ENCODE measurements at places on chromosomes 2 and 18. TPM values are rescaled to one million over a fixed set of nuclear protein-coding genes. Genes with fewer than 3 reads are reported as not detected.

EFR3B gene
- 0.27 TPM for total RNA-seq

FAM124B gene
- not detected for total RNA-seq

CREB1 gene
- total RNA-seq: 34.2 TPM

BBS5 gene
- 7.3 TPM for total RNA-seq

SPATA3 gene
- not detected for total RNA-seq

RFX8 gene
- total RNA-seq: 2.8 TPM

CHRNA1 gene
- total RNA-seq: not detected

COBLL1 gene
- total RNA-seq: 28.1 TPM

DNA sequence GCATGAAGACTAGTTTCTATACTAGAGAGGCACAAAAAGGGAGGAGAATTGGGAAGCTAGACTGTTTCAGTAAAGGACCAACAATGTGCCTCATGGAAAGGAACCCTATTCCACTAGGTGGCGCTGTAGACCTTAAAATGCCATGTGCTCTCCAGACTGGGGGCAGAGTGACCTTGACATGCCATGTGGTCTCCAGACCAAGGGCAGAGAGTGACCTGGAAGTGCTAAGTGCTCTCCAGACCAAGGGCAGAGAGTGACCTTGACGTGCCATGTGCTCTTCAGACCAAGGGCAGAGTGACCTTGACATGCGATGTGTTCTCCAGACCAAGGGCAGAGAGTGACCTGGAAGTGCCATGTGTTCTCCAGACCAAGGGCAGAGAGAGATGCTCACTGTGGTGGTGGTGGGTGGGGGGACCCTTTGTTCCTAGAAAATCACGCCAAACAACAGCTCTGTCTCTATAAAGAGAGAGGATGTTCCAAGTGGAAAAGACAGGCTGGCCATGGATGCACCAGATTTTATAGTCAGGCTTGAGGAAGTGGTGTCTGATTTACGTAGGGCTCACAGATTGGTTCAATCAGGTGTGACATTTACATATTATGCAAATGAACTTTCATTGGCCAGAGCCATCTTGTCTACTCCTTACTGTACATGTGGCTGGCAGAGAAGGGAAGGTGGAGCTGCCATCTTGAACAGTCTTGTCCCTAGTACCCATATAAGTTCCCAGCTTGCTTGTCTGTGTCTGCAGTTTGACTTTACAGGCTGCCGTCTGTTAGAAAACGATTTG, 344.0 kb upstream of the DDX18 start:
- DNase-seq: no peak
- H3K27ac ChIP-seq: no peak overlapping the region
- no peaks in the 10 kb centered on the region for H3K36me3 ChIP-seq
- no peak overlapping the region for H3K4me3 ChIP-seq

- no peaks in the 10 kb centered on the region for H3K4me1 ChIP-seq
- DNase-seq: no peak
- peaks cover 1% of the 10 kb centered on the region for H3K27me3 ChIP-seq
Observed at GRCh38 chr2:135175177-135175576, 123.1 kb downstream of the RAB3GAP1 start.

GRCh38 chr2:38079116-38080052, 3.4 kb upstream of the CYP1B1 start:
- H3K36me3 ChIP-seq: no peaks in the 10 kb centered on the region
- no peak for DNase-seq
- H3K27me3 ChIP-seq: peaks cover 27% of the 10 kb centered on the region
- H3K4me1 ChIP-seq: no peaks in the 10 kb centered on the region
- no peak overlapping the region for H3K4me3 ChIP-seq
